Regular cardiac myocyte (primary cell): ENCODE measurements at places on chromosomes 1 and 21. TPM values are rescaled to one million over a fixed set of nuclear protein-coding genes. Genes with fewer than 3 reads are reported as not detected.

The AHCYL1 gene
- 54.7 and 59.2 TPM in 2 replicates for total RNA-seq

The NUDT17 gene
- 2.5 and 4.8 TPM in 2 replicates for total RNA-seq

The PRR9 gene
- not detected in 2 replicates for total RNA-seq

The RHBDL2 gene
- 1.2 and 1.4 TPM in 2 replicates for total RNA-seq

The FLG2 gene
- total RNA-seq = not detected in 2 replicates

The ANKRD45 gene
- total RNA-seq = 0.28 and 0.38 TPM in 2 replicates

The CD1B gene
- total RNA-seq = not detected in 2 replicates

The KCNK2 gene
- 4.2 and 5.1 TPM in 2 replicates for total RNA-seq

The IFNAR1 gene
- 22.4 and 25.1 TPM in 2 replicates for total RNA-seq

The ADAM30 gene
- not detected in 2 replicates for total RNA-seq

The TTC22 gene
- not detected in 2 replicates for total RNA-seq

The REN gene
- not detected in 2 replicates for total RNA-seq

The OR2L13 gene
- total RNA-seq = under 0.01 TPM in 1 of 2 replicates, not detected in the other

The TMEM9 gene
- total RNA-seq = 65.9 and 86.5 TPM in 2 replicates

The SOX13 gene
- total RNA-seq = 3.7 and 6.3 TPM in 2 replicates

The TMEM79 gene
- total RNA-seq = 1.3 and 1.4 TPM in 2 replicates

The C1orf167 gene
- total RNA-seq = not detected in 2 replicates

The LCE3A gene
- total RNA-seq = not detected in 2 replicates

The RPS6KC1 gene
- total RNA-seq = 26.5 and 33.0 TPM in 2 replicates

The RHEX gene
- total RNA-seq = not detected in 2 replicates

The RAP1GAP gene
- total RNA-seq = under 0.01 and 0.56 TPM in 2 replicates

The EPHA2 gene
- total RNA-seq = 33.5 and 103 TPM in 2 replicates

The KIAA0040 gene
- 0.19 and 0.85 TPM in 2 replicates for total RNA-seq

The LPAR3 gene
- 0.19 and 2.0 TPM in 2 replicates for total RNA-seq

The PPIAL4G gene
- not detected in 2 replicates for total RNA-seq

The GFI1 gene
- total RNA-seq = under 0.01 and 1.2 TPM in 2 replicates

The SPOCD1 gene
- 32.8 and 44.0 TPM in 2 replicates for total RNA-seq

The AKT3 gene
- total RNA-seq = 32.2 and 56.4 TPM in 2 replicates

The IGSF3 gene
- total RNA-seq = 0.38 and 0.85 TPM in 2 replicates

The CZIB gene
- total RNA-seq = 44.3 and 48.5 TPM in 2 replicates

The XCL2 gene
- total RNA-seq = not detected in 2 replicates

The LCE1C gene
- total RNA-seq = not detected in 2 replicates

The IVL gene
- not detected in 2 replicates for total RNA-seq

The TMEM54 gene
- 25.9 and 43.4 TPM in 2 replicates for total RNA-seq

The CLCA4 gene
- not detected in 2 replicates for total RNA-seq

The CCDC27 gene
- not detected in 2 replicates for total RNA-seq

The GJB5 gene
- total RNA-seq = 0.19 and 0.56 TPM in 2 replicates

The AKR7A2 gene
- 44.8 and 55.8 TPM in 2 replicates for total RNA-seq

The HCRTR1 gene
- total RNA-seq = under 0.01 TPM in 1 of 2 replicates, not detected in the other

The SEC16B gene
- total RNA-seq = 1.7 and 2.3 TPM in 2 replicates

The PPM1J gene
- 1.5 and 2.3 TPM in 2 replicates for total RNA-seq

The LAPTM5 gene
- total RNA-seq = 0.19 and 0.28 TPM in 2 replicates

The SLC22A15 gene
- total RNA-seq = 1.3 and 10.1 TPM in 2 replicates

The CRYBG2 gene
- under 0.01 TPM in 1 of 2 replicates, not detected in the other for total RNA-seq

The CR1L gene
- total RNA-seq = not detected in 2 replicates

The KCNA10 gene
- not detected in 2 replicates for total RNA-seq

The CD5L gene
- total RNA-seq = not detected in 2 replicates

The LRRC39 gene
- 0.38 and 1.4 TPM in 2 replicates for total RNA-seq

The ASAP3 gene
- 10.5 and 32.1 TPM in 2 replicates for total RNA-seq

The PDC gene
- 0.38 TPM in 1 of 2 replicates, not detected in the other for total RNA-seq

The LGR6 gene
- not detected in 2 replicates for total RNA-seq

The LENEP gene
- total RNA-seq = 0.56 TPM in 1 of 2 replicates, not detected in the other

The CHIT1 gene
- not detected in 2 replicates for total RNA-seq

The ICOSLG gene
- 0.19 and 0.85 TPM in 2 replicates for total RNA-seq

The ALX3 gene
- not detected in 2 replicates for total RNA-seq
